Mammary epithelial cell (primary cell): ENCODE measurements at places on chromosomes 4 and X. TPM values are rescaled to one million over a fixed set of nuclear protein-coding genes. Genes with fewer than 3 reads are reported as not detected.

AREG gene
- total RNA-seq: 540 TPM

MAGEB1 gene
- not detected for total RNA-seq

RAB40A gene
- total RNA-seq: 0.14 and 0.19 TPM in 2 replicates

NKX6-1 gene
- not detected for total RNA-seq

SYNPO2 gene
- total RNA-seq: 2.9 and 3.3 TPM in 2 replicates

PLA2G12A gene
- total RNA-seq: 38.9 and 65.4 TPM in 2 replicates

ARSJ gene
- 35.8 and 46.4 TPM in 2 replicates for total RNA-seq

KLHL13 gene
- 4.2 and 8.7 TPM in 2 replicates for total RNA-seq

XG gene
- total RNA-seq: 2.2 TPM

EGF gene
- 4.7 TPM for total RNA-seq

NALF2 gene
- total RNA-seq: 0.31 and 1.1 TPM in 2 replicates

FATE1 gene
- not detected for total RNA-seq

VEGFC gene
- 9.0 TPM for total RNA-seq

MTMR1 gene
- 17.5 TPM for total RNA-seq

HOPX gene
- total RNA-seq: under 0.01 TPM

IGFBP7 gene
- 73.4 and 99.7 TPM in 2 replicates for total RNA-seq

MAOB gene
- 0.12 TPM in 1 of 2 replicates, not detected in the other for total RNA-seq

SHROOM3 gene
- 27.4 and 32.8 TPM in 2 replicates for total RNA-seq

AFM gene
- total RNA-seq: not detected in 2 replicates

HS3ST1 gene
- 20.7 and 33.9 TPM in 2 replicates for total RNA-seq

GAGE12F gene
- total RNA-seq: not detected in 2 replicates

PAGE1 gene
- not detected for total RNA-seq

SULT1E1 gene
- 18.2 TPM for total RNA-seq

IL9R gene
- total RNA-seq: 0.27 TPM in 1 of 2 replicates, not detected in the other

SHROOM4 gene
- total RNA-seq: 2.0 and 2.8 TPM in 2 replicates

IRS4 gene
- not detected for total RNA-seq

TAF7L gene
- 0.17 TPM for total RNA-seq

UGT2B10 gene
- not detected in 2 replicates for total RNA-seq

OTUD6A gene
- not detected in 2 replicates for total RNA-seq

SNX25 gene
- 15.3 and 17.9 TPM in 2 replicates for total RNA-seq

CXCL6 gene
- total RNA-seq: not detected in 2 replicates

PCSK1N gene
- total RNA-seq: 16.5 TPM

YY2 gene
- total RNA-seq: 1.5 TPM

IL2RG gene
- total RNA-seq: not detected in 2 replicates

MGAT4D gene
- total RNA-seq: not detected

POF1B gene
- total RNA-seq: 0.37 and 0.96 TPM in 2 replicates

CLTRN gene
- total RNA-seq: 2.2 and 3.5 TPM in 2 replicates

GASK1B gene
- 27.2 TPM for total RNA-seq

HSFX1 gene
- 0.94 and 0.99 TPM in 2 replicates for total RNA-seq

CT45A1 gene
- total RNA-seq: not detected in 2 replicates

FANCB gene
- total RNA-seq: 2.0 TPM

DGAT2L6 gene
- not detected for total RNA-seq

CHRDL1 gene
- total RNA-seq: not detected
